ENCODE measurements at places on chromosomes 5 and 9.

DNA sequence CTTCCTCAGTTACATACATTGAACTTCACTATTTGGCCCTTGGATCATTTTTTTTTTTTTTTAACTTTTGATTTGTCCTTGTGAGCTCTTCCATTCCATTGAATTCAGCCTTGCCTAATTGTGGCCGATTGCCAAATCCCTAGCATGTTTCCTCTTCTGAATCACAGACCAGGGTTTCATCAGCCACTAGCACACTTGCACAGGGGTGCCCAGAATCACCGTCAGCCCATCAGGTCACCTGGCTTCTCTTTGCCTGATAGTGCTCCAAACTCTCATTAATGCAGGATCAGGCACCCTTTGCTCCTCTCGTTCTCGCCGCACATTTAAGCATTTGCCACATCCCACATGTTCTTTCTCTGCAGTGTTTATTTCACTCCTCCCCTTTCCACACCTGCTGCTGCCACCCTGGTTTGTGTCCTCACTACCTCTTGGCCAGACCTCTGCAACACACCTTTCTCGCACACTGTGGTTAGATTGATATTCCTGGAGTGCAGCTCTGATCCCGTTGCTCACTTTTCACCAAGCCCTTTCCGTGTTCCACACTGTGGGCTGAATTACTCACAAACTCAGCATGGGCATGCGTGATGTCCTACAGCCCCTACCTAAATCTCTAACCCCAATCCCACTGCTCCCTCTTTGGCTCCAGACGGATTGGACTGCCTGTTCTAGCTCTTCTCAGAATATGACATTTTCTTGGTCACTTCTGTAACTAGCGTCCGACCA lies 9.8 kb downstream of the PIK3R1 start:
- DNase-seq: no peak

GRCh38 chr9:83281306-83282255 lies 218.6 kb upstream of the RASEF start:
- DNase-seq: no peak

GRCh38 chr5:145825751-145826180 lies 9.4 kb downstream of the PRELID2 start:
- no peak for DNase-seq

DNA sequence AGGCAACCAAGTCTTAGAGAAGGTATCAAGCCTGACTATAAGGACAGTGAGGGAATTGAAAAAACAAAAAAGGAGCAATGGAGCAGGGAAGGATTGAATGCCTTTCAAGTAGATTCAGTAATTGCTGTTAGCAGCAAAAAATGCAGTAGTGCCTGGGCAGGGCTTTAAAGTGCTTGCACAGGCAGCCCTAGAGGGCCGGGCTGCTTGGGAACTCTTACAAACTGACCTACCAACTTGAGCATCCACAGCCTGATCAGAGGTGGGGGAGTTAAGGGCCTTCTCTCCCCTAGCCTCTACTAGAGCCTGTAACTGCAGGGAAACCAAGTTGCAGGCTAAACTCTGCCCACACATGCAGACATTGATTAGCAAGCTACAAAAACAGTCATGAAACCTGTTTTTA lies 19.4 kb downstream of the FXN start:
- DNase-seq: no peak

- no peak for DNase-seq
Observed at GRCh38 chr5:159155960-159156359, 53.4 kb downstream of the RNF145 start.

DNA sequence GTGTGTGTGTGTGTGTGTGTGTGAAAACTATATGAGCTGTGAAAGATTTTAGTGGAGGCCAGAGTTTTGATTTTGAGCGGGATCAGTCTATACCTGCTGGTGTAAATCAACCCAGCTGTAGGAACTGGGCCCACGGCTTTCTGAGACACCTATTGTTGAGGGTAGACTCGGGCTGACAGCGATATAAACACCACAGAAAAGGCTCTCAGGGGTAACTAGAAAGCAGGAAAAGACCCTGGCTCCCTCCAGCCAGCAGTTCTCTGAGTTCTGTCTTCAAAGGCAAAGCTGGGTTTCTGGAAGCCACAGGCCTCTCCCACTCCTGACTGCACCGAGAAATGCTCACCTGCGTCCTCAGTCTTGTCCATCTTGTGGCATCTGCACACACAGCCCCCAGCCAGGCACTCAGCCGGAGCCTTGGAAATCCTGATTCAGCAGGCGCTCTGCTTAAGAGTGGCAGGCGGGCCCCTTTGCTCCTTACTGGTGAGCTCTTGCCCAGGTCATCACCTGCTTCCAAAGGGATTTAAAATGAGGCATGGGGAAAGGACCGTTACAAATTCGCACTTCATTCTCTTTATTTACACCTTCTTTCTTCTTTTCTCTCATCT lies 223.3 kb downstream of the NDUFS4 start:
- no peak for DNase-seq

- no peak for DNase-seq
Observed at GRCh38 chr9:134263596-134263995, 62.7 kb upstream of the RXRA start.

GRCh38 chr5:58968350-58968749 lies 385.5 kb downstream of the RAB3C start:
- DNase-seq: no peak

GRCh38 chr5:175096469-175097165 lies 347.4 kb downstream of the DRD1 start:
- no peak for DNase-seq

GRCh38 chr5:126576974-126577373 lies 18.0 kb downstream of the ALDH7A1 start:
- DNase-seq: no peak

DNA sequence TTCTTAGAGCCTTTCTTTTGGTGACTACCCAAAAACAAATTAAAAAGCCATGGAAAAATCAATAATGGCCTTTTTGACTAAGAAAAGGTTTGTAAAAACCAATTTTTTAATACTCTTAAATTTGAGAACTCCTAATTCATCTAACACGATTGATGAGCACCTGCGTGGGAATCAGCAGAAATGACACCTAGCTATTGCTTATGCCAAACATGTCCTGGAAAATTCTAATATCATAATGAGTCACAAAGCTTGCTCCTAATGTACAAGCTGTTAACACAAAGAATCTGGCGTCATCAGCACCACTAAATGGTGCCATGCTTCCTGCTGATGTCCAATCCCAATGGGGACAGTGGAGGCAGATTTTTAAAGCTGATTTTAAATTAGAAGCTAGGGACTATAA lies 146.2 kb upstream of the LRRTM2 start:
- no peak for DNase-seq
